ENCODE measurements at places on chromosomes 16 and 17.

GRCh38 chr17:45042346-45043120 lies 8.9 kb downstream of the DCAKD start:
- no peak for DNase-seq

DNA sequence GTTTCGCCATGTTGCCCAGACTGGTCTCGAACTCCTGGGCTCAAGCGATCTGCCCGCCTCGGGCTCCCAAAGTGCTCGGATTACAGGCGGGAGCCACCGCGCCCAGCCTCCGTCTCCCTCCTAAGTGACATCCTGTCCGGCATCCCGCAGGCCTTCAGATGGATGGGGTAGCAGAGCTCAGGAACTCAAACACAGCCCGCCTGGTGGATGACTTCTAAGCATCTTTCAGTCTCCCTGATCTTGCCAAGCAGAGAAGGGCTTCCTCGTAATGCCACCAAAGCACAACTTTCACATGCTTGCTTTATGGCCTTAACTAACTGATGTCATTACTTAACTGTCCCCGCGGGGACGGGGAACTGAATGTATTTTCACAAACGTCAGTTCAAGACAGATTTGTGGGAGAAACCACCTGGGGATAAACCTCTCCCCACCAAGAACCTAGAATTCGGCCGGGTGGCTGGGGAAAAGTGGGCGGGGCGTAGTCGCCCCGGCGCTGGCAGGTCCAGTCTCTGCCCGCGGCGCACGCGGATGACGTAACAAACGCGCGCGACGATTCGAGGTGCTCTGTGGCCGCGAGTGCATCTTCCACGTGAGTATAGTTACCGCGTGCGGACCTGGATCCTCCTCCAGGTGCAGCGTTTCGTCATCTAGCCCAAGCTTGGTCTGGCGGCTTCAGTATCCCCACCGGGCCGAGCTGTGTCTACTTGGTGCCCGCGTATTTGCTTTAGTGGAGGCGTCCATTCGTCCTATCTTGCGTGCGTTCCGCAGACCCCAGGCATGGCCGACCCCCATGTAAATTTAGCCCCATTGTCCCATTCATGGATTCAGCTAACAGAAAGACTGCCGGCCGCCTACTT lies at the start of gene PFAS:
TSS of gene PFAS (plus strand) at position 539 of the 857 bp plus-strand sequence. CDS start 4,649 bp downstream, outside the sequence.
- peak; percentile 88 for DNase-seq

DNA sequence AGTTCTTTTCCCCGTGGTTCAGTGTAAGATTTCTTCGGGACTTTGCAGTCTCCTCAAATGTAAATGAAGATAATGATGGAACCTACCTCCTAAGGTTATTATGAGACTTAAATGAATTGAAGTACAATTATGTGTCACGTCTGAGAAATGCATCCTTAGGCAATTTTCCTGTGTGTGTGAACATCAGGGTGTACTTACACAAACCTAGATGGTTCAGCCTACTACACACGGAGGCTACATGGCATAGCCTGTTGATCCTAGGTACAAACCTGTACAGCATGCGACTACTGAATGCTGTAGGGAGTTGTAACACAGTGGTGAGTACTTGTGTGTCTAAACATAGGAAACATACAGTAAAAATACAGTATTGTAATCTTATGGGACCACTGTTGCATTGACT lies 1.1 kb upstream of the FAM20A start:
- DNase-seq, result peak; percentile 51

DNA sequence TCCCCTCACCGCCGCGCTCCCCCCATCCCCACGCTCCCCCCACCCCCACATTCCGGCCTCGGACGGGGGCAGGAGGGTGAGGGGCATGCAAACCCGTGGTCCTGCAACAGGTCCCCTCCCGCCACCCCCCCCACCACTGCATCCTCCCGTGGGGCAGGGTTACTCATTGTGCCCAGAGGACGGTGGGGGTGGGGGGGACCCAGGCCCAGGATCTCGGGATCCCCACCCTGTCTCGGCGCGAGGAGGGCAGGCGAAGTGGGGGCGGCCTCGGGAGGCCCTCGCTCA lies 8.5 kb downstream of the SLC22A31 start:
- DNase-seq, result no peak

Measured in fibroblast of mammary gland (primary cell).